Amygdala (tissue), 56 donors: ENCODE measurements at places on chromosomes 13 and 19.

DNA sequence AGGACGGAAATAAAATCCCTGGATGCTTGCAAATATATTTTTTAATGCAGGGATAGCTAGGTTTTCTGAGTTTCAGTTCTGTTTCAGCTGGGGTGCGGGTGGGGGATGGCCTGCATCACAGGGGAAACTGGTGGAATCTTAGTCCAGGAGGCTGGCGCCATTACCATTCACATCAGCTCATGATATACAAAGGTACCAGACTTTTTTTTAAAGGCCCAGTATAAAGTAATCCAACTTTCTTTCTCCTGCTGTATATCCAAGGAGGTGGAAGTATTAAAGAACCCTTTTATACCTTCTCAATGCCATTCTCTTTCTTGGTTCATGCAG is 343.8 kb downstream of the KCNRG start:
- DNase-seq, result no peak

DNA sequence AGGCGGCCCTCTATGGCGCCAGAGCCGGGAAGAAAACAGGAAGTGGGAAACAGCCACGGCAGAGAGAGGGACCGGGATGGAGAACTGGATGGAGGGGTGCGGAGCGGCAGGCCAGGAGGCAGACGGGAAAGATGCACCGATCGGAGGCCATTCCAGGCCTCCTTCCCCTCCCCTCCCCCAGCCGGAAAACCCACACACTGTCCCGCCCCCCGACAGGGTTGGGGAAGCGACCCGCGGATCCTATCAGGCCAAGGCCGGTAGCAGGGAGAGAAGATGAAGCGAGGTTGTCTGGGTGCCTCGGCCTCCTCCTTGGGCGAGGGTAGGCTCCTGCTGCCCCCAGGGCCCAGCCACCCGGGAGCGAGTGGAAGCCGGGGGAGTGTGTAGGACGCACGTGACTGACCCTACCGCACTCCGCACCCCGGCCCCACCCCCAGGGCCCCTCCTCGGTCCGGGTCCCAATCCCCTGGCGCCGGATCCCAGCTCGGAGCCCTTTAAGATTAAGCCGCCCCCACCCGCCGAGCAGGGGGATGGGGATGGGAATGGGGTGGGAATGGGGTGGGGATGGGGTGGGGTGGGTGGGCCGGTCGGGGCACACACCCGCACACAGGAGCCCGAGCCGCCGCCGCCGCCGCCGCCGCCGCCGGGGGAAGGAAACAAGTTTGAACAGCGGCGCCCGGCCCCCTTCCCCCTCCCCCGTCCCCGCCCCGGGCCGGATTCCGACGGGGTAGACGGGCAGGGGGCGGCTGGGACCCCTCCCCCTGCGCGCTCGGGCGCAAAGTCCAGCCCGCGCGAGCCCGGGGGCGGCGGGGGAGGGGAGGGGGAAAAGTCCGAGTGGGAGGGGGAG is 1.5 kb downstream of the ERF start:
- peak; percentile 60 for DNase-seq

DNA sequence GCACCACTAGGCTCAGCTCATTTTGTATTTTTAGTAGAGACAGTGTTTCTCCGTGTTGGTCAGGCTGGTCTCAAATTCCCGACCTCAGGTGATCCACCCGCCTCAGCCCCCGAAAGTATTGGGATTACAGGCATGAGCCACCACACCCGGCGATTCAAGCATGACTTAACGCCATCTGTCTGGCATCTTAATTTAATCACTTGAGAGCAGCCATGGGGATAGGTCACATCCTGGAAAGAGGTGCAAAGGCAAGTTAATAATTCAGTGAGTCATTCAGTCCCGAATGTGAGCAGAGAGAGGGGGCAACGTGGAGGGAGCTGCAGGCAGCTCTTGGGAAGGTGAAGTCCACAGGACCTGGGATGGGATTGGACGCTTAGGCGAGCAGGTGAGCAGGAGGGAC is 31.7 kb upstream of the USP29 start:
- DNase-seq, result no peak

DNA sequence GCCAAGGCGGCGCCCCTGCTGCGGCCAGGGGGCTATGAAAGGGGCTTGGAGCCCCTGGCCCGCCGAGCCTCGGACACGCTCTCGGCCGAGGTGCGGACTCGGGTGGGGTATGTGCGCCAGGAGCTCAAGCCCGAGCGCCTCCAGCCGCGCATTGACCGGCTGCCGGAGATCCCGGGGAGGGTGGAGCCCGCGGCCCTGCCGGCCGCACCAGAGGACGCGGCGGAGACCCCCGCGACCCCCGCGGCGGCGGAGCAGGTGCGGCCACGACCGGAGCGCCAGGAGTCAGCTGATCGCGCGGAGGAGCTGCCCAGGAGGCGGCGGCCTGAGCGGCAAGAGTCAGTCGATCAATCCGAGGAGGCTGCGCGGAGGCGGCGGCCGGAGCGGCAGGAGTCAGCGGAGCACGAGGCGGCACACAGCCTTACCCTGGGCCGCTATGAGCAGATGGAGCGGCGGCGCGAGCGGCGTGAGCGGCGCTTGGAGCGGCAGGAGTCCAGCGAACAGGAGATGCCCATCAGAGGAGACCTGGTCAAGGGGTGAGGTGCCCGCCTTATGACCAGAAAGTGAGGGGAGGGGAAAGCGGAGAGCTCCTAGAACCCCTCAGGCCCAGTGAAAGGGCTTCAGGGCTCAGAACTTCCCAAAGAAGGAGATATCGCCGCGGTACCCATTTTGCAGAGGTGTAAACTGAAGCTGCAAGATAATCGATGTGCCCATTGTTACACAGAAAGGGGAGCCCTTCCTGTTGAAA is 8.8 kb upstream of the SHKBP1 start:
- no peak for DNase-seq

GRCh38 chr13:24004142-24004899 is 107.0 kb upstream of the C1QTNF9B start:
- no peak for DNase-seq

DNA sequence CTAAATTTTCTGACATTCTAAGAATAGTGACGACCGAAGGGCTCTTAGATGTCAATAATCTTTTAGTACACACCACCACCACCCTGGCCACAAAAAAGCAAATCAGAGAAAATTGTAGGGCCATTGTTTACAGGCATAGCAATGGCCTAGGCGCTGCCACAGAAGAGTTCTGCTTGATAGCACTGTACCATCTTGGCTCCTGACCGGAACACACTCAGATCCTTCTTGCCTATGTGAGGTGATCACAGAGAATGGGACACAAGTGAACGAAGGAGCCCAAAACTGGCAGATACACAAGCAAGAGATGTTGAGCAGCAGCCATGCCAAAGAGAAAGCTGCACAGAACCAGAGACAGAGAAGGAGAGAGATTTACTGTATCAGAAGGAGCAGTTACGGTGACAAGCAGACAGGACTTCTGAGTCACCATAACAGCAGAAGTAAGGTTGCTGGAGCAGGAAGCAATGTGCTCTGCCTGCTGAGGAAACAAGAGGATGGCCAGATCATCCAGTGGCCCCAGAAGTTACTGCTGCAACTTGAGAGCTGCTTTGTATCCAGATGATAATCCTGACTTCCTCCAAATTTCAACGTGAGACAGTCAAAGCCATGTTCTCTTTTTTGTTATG is 105.2 kb downstream of the SLITRK6 start:
- no peak for DNase-seq

DNA sequence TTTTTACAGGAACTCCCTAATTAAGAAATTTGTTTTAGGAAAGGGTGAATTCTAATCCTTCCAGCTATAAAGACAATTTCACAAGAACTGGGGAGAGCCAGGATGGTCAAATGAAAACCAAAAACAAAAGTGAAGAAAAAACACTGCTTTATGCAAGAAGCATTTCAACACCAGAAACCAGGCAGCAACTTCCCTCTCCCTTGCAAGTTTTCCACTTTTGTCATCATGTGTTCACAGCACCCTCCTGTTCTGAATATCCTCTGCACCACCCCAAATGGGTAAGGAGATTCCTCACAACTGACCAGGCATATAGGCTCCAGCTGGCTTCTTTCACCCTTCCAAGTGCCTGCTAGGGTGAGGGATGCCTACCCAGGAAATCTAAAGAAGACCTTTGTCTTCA is 328.1 kb downstream of the TBC1D4 start:
- DNase-seq, result no peak

- DNase-seq, result no peak
Measured at GRCh38 chr19:29639086-29639485, 26.2 kb upstream of the PLEKHF1 start.

- DNase-seq, result no peak
Measured at GRCh38 chr19:13303381-13304129, 153.3 kb downstream of the IER2 start.
